ENCODE measurements at places on chromosomes 16 and 17. TPM values are rescaled to one million over a fixed set of nuclear protein-coding genes. Genes with fewer than 3 reads are reported as not detected.

GRCh38 chr17:36086791-36087190 lies 3.2 kb downstream of the CCL3 start:
- no peak for DNase-seq

GRCh38 chr17:265718-266117 lies 84.3 kb upstream of the DOC2B start:
- no peak for DNase-seq

DNA sequence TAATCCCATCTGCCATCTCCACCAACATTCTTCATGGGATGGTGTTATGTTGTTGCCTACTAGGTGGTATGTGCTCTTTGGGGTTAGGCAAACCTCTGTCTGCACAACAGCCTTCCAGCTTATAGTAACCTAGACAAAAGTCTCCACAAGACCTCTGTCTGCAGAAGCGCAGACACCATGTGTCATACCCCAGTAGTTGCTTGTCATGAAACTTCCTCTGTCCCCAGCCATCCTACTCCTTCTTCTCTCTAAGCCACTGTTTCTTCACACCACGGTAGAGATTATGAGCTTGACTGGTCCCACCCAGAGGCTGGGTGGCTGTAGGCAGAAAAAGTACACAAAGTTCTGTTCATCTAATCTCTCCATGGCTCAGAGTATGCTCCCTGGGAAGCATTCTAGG lies 100.3 kb downstream of the MAF start:
- DNase-seq, result no peak

GRCh38 chr17:50828508-50829170 lies 6.7 kb upstream of the WFIKKN2 start:
- no peak for DNase-seq

GRCh38 chr17:15231851-15232516 lies 33.1 kb downstream of the PMP22 start:
- no peak for DNase-seq

DNA sequence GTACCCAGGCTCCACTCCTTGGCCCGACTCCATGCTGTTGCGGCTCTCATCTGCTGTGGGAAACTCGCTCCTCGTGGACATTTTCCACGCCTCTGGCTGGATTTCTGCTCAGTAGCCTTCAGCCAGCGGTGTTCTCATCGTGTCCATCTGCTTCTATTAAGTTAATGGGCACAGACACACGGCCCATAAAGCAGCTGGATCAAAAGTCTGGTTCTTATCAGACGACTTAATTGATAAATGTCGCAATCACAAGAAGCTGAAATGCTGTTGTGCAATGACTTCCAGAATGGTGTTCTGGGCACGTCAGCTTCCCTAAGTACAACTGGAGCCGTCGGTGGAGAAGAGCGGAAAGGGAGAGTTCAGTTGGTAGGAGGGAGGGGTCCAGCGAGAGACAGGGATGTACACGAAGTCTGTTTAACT lies 211.7 kb upstream of the CHMP6 start:
- DNase-seq, result no peak

- DNase-seq, result no peak
Observed at GRCh38 chr17:3554440-3554839, 3.2 kb downstream of the TRPV3 start.

The RND2 gene
- 0.40 TPM for total RNA-seq

The PMFBP1 gene
- total RNA-seq, result 0.52 TPM

The ZKSCAN2 gene
- 2.7 TPM for total RNA-seq

The TSPOAP1 gene
- 0.87 TPM for total RNA-seq

The MT1A gene
- 62.4 TPM for total RNA-seq

The OMG gene
- not detected for total RNA-seq

Data from epithelial cell of proximal tubule (primary cell).